ENCODE measurements at places on chromosomes 3 and 15. TPM values are rescaled to one million over a fixed set of nuclear protein-coding genes. Genes with fewer than 3 reads are reported as not detected.

The ITIH1 gene
- total RNA-seq, result not detected

The ZPLD1 gene
- not detected for total RNA-seq

The MRPS11 gene
- total RNA-seq, result 52.6 TPM

The IL1RAP gene
- 3.7 TPM for total RNA-seq

The ISLR2 gene
- total RNA-seq, result 2.5 TPM
